ENCODE measurements at places on chromosomes 3 and 15.

- DNase-seq: no peak
Observed at GRCh38 chr3:25421747-25422146, 6.3 kb upstream of the RARB start.

GRCh38 chr15:65747265-65747664 lies 44.8 kb downstream of the DENND4A start:
- DNase-seq: no peak

DNA sequence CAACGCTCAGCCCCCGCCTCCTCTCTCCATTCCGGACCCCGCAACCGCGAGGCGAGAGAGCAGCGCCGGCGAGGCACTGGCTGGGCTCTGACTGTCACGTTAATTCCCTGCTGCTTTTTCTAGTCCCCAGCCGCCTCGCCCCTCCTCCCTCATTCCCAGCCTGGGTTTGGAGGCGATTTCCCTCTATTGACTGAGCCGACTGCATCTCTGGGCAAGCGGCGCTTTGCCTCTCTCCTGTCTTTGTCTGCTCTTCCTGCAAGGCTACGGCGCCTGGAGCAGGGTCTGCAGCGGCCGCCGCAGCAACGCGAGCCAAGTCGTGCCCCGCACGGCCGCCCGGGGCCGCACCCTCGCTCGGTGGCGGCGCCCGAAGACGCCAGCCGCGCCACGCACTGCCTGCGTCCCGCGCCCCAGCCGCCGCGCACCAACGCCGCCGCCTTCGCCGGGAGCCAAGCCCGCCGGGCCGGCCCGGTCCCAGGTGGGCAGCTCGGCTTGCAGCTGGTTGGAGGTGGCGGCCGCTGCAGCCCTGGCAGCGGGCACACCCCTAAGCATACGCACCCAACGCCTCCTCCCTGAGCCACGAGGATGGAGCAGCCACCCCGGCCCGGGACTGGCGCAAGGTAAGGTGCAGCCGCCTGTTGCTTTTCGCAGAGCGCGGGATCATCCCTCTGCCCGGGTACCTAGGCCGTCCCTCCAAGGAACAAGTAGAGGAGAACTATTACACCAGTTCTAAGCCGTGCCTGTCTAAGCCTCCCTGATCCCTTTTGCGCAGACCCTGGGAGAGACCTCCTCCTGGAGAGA lies at the start of gene LRRC3B:
LRRC3B (plus strand) TSS at position 152 of the 798 bp plus-strand sequence. CDS start 86,901 bp downstream, outside the sequence.
- no peak for DNase-seq

DNA sequence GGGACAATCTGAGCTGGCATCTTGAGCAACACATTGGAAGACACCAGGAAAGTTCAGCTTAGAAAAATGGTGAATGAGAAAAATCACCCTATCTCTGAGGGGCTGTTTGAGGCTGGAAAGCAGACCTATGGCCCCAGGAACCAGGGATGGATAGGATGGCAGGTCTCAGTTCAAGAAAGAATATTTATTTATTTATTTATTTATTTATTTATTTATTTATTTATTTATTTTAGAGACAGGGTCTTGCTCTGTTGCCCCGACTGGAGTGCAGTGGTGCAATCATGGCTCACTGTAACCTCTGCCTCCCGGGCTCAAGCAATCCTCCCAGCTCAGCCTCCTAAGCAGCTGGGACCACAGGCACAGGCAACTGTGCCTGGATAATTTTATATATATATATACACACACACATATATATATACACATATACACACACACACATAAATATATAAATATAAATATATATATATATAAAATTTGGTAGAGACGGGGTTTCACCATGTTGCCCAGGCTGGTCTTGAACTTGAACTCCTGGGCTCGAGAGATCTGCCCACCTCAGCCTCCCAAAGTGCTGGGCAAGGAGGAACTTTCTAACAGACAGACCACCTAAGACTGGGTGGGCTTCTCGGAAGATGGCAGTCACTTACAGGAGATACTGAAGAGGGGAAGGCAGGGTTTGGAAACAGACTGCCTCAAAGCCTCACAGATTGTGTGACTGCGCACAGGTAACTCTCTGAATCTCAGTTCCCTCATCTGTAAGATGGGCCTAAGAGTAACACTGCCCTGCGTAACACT lies 29.7 kb downstream of the CCDC13 start:
- no peak for DNase-seq

GRCh38 chr3:35946121-35946853 lies 307.0 kb downstream of the ARPP21 start:
- DNase-seq: peak; percentile 59

- no peak for DNase-seq
Observed at GRCh38 chr3:165526367-165526766, 310.9 kb downstream of the BCHE start.

DNA sequence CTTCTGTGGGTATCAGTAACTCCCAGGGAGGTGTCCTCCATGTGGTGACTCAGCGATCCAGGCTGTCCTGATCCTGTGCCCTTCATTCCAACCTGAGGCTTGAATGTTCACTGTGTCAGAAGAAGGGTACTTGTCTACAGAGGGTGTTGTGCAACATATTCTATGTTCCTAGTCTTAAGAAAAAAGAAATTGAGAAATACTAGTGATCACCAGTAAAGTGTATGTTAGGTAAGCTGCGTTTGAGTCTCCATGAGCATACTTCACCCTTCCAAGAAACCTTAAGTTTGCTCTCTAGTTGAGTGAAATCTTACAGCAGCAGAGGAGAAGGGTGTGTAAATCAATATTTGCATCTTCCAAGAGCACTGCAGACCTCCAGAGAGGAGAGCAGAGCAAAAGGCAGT lies 122.2 kb upstream of the SLC24A5 start:
- no peak for DNase-seq

DNA sequence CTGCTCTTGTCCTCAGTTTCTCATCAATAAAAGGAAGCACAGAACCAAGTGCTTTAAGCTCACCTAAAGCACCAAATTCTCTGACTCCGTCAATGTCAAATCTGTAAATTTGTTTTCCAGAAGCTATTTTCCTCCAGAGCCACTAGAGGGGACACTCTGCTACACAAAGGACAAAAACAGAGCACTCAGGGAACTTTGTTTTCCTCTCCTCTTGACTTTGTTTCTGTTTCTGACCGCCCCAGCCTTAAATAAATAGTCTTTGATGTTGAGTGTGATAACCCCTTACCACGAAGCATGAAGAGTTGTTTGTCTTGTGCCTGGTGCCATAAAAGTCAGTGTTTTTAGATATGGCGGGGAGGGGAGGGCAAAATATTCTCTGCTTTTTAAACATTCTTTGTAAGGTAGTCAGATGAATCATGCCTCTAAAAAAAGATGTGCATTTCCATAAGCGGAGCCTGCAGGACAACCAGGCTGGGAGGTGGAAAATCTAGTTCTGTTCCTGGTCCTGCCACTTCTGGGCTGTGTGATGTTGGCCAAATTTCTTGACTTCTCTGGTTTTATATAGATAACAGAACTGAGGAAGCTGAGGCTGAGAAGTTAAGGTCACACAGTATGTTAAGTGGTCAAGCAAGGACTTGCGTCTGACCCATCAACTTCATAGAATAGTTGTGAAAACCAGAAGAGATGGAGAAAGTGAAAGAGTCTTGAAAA lies 7.3 kb upstream of the ZBTB38 start:
- DNase-seq: peak; percentile 91

DNA sequence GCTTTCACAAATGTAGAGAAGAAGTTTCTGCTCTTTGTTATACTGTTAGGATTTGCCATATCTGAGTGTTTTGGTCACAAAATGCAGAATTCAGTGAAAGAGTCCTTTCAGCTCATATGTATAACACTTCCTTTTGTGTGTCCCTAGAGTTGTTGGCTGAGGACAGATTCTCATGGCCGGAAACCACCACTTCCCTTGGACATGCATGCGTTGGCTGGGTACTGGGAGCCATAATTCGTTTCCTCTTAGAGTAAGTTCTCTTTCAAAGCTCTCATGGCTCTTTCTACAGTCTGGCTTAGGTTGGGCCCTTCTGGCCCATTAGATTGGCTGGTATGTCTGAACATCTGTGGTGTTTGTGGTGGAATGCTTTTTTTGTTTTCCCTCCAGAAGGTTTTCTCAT lies 298.5 kb downstream of the DIPK2A start:
- no peak for DNase-seq

- peak; percentile 68 for DNase-seq
Observed at GRCh38 chr3:16523778-16524177, 10.3 kb upstream of the RFTN1 start.

- DNase-seq: peak; percentile 59
Observed at GRCh38 chr3:143429628-143430514, 310.3 kb downstream of the CHST2 start.

DNA sequence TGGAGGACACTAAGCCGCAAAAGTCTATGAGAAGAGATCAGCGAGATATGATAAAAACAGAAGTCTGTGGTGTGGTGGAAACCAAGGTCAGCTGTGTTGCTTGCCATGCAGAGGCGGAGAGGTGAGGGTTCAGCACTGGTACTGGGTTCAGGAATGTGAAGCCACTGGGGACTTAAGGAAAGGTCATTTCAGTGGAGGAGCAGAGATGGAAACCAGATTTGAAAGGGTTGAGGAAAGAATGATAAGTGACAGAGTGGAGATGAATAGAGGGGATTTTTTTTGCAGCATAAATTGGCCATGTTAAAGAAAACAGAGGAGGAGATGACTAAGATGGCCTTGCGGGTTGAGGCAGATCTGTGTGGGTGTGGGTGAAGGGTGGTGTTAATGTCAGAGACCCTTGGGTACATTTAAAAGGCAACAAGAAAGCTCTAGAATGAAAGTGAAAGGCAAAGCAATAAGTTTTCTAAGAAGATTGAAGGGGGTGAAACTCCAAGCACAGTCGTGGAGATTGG lies 265.5 kb downstream of the ADAMTSL3 start:
- peak; percentile 43 for DNase-seq

GRCh38 chr3:172302203-172302602 lies 146.1 kb downstream of the GHSR start:
- no peak for DNase-seq

- DNase-seq: no peak
Observed at GRCh38 chr3:13561376-13561775, 12.5 kb downstream of the FBLN2 start.

GRCh38 chr3:64290864-64291263 lies 65.6 kb upstream of the PRICKLE2 start:
- DNase-seq: peak; percentile 21

DNA sequence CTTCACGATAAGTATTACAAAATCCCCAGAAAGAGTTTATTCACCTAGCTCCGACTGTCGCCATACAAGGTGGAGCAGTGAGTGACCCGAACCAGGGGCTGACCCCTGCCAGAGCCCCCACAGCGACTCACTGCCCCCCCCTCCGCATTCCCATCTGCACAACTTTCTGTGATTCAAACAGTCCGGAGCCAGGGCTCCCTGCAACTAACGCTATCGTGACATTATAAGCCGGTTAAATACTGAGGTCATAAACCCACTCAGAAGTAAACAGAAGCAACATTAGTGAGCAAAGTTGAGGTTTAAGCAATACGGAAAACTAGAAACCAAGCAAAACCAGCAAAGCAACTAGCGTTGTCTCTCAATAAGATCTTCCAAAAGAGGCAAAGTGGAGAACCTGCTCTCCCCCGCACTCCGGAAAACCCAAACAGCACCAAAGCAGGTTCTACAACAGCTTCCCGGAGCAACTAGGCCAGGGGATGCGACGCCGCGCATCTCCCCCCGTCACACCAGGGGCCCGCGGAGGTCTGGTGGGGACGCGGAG lies 642 bp downstream of the SCAP start:
- DNase-seq: peak; percentile 44

GRCh38 chr3:69085168-69085832 lies 563 bp downstream of the ARL6IP5 start:
- peak; percentile 23 for DNase-seq

DNA sequence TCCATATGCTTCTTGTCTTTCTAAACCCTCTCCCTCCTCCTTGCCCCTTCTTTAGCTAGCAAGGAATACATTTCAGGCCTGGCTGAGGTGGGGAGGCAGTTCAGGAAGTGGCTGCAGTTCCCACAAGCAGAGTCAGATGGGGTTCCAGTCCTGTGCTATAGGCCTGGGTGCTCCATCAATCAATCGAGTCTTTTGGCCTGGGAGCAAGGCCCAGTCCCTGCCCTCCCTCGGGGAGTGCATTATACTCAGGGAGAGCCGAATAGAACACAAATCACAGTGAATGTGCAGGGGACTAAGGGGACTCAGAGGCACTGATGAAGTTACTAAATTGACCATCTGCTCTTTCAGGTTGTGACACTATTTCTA lies 58.0 kb upstream of the HERC1 start:
- DNase-seq: no peak

DNA sequence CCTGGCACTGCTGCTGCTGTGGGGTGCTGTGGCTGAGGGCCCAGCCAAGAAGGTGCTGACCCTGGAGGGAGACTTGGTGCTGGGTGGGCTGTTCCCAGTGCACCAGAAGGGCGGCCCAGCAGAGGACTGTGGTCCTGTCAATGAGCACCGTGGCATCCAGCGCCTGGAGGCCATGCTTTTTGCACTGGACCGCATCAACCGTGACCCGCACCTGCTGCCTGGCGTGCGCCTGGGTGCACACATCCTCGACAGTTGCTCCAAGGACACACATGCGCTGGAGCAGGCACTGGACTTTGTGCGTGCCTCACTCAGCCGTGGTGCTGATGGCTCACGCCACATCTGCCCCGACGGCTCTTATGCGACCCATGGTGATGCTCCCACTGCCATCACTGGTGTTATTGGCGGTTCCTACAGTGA lies 2.1 kb downstream of the GRM2 start:
- no peak for DNase-seq

- DNase-seq: no peak
Observed at GRCh38 chr3:96843505-96844203, 29.3 kb downstream of the EPHA6 start.

- DNase-seq: peak; percentile 88
Observed at GRCh38 chr3:183158551-183159006, 4.0 kb downstream of the LAMP3 start.

DNA sequence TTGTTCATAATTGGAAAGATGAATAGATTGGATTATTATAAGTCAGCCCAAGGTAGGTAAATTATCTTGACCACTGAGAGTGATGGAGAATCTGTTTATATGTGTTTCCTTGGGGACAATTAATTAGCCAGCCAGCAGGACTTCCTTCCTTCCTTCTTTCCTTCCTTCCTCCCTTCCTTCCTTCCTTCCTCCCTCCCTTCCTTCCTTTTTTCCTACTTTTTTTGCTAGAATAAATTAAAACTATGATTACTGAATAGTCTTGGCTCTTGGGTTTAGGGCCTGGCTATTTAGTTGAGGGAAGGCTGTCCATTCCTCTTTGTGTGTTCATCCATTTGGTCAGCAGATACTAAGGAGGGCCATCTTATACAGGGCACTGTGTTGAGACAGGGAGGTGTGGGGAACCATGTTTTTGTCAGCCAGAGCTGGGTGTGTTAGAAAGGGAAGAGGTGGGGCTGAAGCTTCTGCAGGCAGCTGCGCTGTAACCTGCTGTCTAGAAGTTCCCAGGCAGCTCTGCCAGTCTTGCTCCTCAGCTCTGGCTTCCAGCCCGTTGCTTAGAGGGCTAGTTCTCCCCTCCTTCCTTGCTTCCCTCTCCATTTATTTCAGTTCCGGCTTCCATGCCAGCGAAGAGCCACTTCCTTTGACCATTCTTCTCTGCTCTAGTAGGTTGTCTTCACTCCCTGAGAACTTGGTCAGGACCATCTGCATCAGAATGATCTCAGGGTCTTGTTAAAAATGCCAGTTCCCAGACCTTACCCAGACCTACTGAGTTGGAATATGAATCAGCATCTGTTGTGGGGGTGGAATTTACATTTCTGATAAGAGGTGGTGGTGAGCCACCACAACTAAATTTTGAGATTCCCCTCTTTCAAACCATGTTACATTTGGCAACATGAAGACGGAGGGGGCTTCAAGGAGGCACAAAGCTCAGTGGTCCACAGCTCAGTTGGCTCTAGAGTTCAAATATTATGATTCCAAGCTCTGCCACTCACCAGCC lies 113.9 kb downstream of the DGKG start:
- DNase-seq: no peak

GRCh38 chr15:49439678-49440395 lies 16.8 kb downstream of the FGF7 start:
- DNase-seq: peak; percentile 49

- DNase-seq: no peak
Observed at GRCh38 chr3:171126478-171127209, 100.1 kb upstream of the SLC2A2 start.
